Left renal pelvis (tissue), 4 donors: ENCODE measurements at places on chromosomes 16 and 17.

- DNase-seq, result no peak
Observed at GRCh38 chr17:12659500-12659899, 6.2 kb upstream of the MYOCD start.

- DNase-seq, result no peak
Observed at GRCh38 chr16:46889942-46890300, 5.8 kb downstream of the GPT2 start.

DNA sequence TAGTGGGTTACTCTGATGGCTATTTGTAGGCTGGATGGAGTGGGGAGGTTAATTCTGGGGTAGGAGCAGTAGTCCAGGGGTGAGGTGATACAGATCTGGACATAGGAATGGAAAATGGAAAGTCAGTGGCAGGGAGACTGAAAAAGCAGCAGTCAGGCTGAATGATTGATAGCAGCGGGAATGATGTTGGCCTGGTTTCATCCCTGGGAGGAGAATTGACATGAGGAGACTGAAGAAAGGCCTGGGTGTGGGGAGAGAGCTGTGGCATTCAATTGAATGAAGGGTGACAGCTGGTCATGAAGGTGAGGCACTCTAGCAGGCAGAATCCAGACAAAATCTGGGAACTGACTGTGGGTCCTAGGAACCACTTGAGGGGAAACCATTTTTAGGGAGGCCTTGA lies 34.7 kb upstream of the CLEC18A start:
- DNase-seq, result no peak

- no peak for DNase-seq
Observed at GRCh38 chr17:19001907-19002590, 2.5 kb downstream of the FAM83G start.

DNA sequence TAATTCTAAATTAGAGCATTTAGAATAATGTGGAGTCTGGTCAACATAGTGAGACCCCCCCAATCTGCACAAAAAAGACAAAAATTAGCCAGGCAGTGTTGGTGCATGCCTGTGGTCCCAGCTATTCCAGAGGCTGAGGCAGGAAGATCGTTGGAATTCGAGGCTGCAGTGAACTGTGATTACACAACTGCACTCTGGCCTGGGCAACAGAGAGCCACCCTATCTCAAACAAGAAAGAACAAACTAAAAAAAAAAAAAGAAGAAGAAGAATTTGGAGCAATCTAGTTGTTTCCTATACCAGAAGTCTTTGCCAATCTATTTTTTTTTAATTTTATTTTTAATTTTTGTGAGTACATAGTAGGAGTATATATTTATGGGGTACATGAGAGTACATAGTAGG lies 6.0 kb downstream of the CETP start:
- DNase-seq, result no peak

DNA sequence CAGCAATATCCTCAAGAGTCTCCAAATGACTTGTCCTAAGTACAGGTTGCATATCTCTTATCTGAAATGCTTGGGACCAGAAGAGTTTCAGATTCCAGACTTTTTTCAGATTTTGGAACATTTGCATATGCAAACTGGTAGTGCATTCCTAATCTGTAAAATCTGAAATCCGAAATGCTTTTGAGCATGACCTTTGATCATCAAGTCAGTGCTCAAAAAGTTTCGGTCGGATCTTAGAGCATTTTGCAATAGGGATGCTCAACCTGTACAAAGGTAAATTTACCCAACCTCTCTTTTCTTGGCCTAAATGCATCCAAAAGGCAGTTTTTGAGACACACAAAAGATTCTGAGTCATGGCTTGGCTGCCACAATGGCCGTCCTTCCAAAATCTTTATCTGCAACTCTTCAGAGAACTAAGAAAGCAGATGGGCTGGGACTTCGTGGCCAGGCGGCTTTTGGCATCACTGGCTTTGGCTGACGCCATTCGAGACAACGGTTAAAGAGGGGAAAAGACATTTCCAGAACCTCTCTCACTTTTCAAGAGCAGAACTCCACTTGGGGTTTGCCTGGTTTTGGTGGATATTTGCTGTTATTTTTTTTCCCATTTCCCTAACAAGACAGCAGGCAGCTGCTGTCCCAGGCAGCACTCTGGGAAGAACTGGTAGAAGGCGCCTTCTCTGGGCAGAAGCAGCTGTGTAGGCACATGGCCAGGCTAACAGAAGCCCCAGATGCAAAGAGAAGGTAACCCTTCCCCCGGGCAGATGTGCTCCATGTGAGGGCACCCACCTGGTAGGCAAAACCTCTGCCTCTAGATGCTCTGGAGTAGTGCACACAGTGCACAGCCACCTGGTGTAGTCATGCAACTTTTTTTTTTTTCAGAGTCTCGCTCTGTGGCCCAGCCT lies 8.9 kb downstream of the CPPED1 start:
- no peak for DNase-seq

DNA sequence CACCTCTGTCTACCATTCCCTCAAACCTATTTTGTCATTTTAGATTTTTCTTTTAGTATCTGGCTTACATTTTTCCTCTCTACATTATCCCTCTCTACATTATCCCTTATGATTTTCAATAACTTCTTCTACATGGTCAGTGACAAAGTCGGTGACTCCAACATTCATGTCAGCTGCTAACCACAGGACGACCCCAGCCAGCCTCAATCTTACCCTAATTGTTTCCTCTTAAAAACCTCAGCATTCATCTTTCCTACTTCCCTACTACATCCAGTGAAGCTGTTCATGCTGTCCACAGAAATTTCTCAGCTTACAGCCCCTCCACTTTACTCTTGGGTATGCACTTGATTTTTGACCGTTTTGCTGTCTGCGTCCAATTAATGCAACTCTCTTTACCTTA lies 8.3 kb downstream of the MYH10 start:
- no peak for DNase-seq

DNA sequence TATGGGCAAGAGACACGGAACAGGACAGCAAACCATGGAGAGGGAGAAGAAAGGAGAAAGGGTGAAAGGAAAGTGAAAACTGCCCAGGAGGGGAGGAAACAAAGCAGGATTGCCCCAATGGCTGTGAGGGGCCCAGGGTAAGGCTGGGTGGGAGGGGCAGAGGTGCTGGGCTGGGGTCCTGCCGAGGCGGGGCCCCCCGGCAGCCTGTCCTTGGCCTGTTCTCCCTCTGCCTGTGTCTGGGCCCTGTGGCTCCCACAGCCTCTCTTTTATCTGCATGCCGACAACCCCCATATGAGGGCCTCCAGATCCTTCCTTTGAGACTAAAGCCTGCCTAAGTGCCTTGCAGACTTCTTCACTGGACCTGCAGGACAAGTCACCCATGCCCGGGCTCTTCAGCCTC lies 15.5 kb downstream of the ZNHIT3 start:
- DNase-seq, result no peak
